Cardiac muscle cell (in vitro differentiated cells and primary cell): ENCODE measurements at places on chromosomes 12 and 14. TPM values are rescaled to one million over a fixed set of nuclear protein-coding genes. Genes with fewer than 3 reads are reported as not detected.

DNA sequence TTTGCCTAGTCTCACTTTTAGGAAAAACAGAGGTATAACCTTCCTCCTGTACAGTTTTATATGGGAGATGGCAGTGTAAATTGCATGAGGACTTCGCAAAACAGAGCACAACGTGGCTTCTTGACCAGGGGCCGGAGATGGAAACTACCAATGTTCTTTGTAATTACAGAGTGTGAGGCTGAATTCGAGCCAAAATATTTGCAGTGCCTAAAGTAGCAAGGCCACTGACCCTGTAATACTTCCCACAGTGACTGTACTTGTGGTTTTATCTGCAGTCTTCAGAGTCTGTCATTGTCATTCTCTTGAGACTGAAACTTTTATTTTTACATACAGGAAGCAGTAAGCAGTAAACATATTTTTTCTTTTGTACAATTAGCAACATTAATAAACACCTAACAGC lies 98.9 kb downstream of the RERG start:
- DNase-seq = no peak
- no peak overlapping the region for H3K27ac ChIP-seq
- no peaks in the 10 kb centered on the region for H3K36me3 ChIP-seq
- no peaks in the 10 kb centered on the region for H3K4me1 ChIP-seq
- no peak overlapping the region for H3K4me3 ChIP-seq

GRCh38 chr12:3310271-3311026 lies 180.6 kb upstream of the PRMT8 start:
- DNase-seq = no peak
- no peak overlapping the region for H3K27ac ChIP-seq
- H3K4me3 ChIP-seq = no peak overlapping the region
- no peaks in the 10 kb centered on the region for H3K36me3 ChIP-seq
- no peaks in the 10 kb centered on the region for H3K4me1 ChIP-seq

DNA sequence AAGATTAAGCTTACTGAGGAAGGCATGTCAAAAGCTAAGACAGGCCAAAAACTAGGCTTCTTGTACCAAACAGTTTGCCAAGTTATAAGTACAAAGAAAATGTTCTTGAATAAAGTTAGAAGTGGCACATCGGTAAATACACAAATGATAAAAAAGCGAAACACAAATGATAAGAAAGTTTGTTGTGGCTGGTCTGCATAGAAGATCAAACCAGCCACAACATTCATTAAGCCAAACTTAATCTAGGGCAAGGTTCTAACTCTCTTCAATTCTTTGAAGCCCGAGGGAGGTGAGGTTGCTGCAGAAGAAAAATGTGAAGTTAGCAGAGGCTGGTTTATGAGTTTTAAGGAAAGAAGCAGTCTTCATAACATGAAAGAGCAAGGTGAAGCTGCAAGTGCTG lies 1119.6 kb upstream of the FLRT2 start:
- H3K36me3 ChIP-seq = no peaks in the 10 kb centered on the region
- H3K4me3 ChIP-seq = no peak overlapping the region
- DNase-seq = no peak
- H3K4me1 ChIP-seq = no peaks in the 10 kb centered on the region
- H3K27ac ChIP-seq = no peak overlapping the region

DNA sequence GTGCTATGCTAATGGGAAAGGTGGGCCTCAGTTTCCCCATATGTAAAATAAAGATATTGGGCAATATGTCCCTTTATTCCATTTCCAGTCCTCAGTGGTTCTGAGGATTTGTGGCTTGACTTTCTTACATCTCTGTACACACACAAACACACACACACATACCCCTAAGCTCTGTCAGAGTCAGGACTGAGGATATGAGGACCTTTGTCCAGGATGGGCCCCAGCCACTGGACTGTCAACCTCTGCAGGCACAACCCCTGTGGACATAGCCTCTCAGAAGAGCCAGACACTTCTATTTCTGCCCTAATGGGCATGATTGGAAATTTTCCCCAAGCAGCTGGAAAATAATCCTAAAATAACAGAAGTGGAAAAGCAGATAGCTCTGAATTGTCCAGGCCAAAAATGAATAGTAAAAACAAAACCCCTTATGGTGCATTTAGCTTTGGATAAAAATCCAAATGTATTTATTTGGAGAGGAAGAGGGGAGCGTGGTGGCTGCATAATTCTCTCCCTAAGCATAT lies 50.2 kb downstream of the RIN3 start:
- no peak overlapping the region for H3K27ac ChIP-seq
- no peaks in the 10 kb centered on the region for H3K27me3 ChIP-seq
- no peak for DNase-seq
- no peak overlapping the region for H3K4me3 ChIP-seq
- peaks cover 2% of the 10 kb centered on the region for H3K4me1 ChIP-seq

DNA sequence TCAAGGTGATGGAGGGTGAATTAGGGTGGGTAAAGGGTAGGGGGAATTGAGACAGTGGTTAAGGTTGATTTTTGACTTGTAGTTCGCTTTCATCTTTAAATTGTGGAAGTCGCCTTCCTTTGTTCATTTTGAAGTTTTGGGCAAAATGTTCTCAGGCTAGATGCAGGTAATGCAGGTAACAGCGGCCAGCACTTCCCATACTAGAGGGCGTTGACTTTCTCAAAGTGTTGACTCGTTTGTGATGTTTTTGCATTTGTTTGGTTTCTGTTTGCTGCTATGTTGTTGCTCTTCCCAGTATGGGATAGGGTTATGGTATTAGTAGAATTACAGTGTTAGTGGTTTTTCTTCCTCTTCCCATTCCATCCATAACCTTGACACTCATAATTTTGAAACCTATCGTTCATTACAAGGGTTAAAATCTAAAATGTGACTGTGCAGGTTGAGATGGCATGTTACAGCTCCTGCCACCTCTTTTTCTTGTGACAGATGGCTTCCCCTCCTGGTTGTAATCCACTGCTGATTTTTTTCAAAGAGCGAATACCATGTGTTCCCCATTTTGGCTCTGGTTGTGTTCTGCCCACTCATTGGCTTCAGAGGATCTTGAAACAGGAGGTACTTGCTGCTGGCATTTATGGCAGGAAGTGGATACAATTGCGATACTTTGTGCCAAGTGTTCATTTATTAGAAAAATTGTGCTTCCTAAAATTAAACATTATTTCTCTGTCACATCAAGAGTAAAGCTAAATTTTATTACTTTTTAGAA lies 57.1 kb downstream of the ERC1 start:
- no peak overlapping the region for H3K27ac ChIP-seq
- H3K27me3 ChIP-seq = no peaks in the 10 kb centered on the region

- peaks cover 77% of the 10 kb centered on the region for H3K36me3 ChIP-seq
- DNase-seq = no peak
- H3K4me1 ChIP-seq = no peaks in the 10 kb centered on the region
- H3K4me3 ChIP-seq = no peak overlapping the region
- no peak overlapping the region for H3K27ac ChIP-seq
- H3K27me3 ChIP-seq = no peaks in the 10 kb centered on the region
Observed at GRCh38 chr14:102965971-102966655, 43.6 kb downstream of the AMN start.

The SDR9C7 gene
- total RNA-seq = 0.14 and 1.3 TPM in 2 replicates

The GDF3 gene
- total RNA-seq = not detected in 2 replicates

The KRT80 gene
- total RNA-seq = not detected in 2 replicates

The DTX1 gene
- 0.18 and 0.48 TPM in 2 replicates for total RNA-seq

The DIO2 gene
- 0.11 and 0.66 TPM in 2 replicates for total RNA-seq
